Uterus (tissue), 4 donors: ENCODE measurements at places on chromosomes 7 and 10.

GRCh38 chr7:29146057-29146706 is at the start of gene CPVL:
TSS of gene CPVL (minus strand) at chr7:29146537. CDS start at chr7:29121061, 25,476 bp downstream.
- DNase-seq, result peak; percentile 53

DNA sequence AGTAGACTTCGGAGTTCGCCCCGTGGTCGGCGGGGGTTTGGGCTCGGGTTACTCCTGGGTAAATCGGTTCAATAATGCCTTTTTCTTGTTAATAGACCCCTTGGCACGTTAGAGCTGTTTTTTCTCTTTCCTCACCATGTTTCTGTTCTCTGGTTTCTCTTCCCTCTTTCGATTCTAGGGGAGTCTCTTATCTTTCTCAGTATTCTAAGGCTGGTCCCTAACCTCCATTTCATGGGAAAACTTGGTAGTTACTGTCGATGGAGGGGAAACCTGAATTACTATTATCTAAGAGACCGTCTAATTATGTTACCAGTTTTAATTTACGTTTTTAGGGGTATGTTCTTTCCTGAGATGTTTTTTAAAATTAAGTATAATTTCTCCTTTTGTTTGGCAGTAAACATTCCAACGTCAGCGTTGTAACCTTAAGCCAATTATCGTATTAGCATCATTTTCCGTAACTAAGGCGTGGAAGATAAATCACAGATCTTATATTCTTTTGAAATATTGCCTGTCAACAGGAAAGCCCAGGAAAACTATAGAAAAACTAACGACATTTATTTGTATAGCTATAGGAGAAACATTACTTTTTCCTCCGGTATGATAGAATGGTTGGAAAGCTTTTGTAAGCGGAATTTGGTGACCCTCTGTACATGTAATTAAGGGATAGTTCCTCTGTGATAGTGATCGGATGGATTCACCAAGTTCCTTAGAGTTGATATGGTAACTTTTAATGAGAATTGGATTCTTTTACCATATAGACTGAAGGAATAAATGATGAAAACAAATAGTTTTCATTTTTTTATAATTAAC is 847 bp downstream of the BTAF1 start:
- DNase-seq, result no peak

DNA sequence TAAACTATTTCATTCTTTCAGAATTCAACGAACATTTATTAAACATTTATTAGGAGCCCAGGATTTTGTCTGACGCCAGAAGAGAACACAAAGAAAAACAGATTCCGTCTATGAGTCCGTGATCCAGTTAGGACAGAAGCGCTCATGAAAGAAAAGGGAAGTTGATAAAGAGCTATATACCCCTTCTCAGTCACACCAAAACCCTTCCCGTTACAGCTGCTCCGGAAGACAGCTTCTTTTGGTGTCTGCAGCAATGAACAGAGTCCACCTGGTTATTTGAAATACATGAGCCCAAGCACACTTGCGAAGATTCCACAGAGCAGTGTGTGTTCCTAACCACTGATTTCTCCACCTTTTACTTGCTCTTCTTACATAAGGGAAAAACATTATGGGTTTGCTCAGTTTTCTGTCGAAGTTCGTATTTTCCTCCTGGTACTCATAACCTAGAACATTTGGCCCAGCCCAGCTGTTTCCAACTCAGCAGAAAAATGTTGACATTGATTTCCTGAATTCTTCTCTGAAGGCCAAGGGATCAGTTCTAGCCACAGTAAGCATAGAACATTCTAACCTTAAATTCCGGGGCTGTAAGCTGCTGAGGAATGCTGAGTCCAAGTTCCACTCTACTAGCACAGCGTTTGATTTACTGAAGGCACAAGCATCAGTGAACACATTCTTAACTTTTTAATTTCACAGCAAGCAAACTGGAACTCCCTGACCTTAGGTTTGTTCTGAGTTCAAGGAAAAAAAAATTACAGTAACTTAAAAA is 206.5 kb downstream of the SORCS1 start:
- no peak for DNase-seq

DNA sequence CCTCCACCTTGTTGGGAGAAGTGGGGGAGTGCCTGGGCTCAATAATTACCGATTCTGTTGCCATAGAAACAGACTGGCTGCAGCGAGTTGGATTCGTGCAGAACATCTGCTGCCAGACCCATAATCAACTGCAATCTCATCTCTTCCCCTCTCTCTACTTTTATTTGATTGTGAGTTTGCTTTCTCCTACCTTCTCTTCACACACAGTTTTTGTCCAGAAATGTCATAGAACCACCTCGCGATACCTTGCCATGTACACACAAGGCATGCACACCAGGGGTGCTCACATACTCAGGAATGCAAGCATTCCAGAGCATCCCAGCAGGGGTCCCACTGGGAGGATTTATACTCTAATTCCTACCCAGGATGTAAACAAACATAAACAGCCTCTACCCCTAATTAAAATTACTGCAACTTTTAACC is 262.2 kb upstream of the AOAH start:
- DNase-seq, result no peak

GRCh38 chr10:93790439-93790838 is 32.7 kb downstream of the LGI1 start:
- no peak for DNase-seq

DNA sequence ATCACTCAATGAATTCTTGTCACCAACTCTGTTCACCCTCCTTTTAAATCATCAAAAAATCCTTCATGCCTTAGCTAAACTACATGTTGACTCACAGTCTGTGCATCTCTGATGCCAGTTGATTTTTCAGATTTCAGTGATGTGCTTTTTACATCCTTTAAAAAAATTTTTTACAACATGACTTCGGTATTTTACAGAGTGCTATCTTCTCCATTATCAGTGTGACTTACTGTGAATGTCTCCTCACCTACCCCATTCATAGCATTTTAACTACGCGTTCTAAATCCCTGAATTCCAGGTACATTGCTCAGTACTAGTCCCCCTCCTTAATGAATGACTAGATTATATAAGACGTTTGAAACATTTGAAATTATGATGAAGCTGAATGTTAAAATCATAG is 98.7 kb downstream of the DNAH11 start:
- no peak for DNase-seq

DNA sequence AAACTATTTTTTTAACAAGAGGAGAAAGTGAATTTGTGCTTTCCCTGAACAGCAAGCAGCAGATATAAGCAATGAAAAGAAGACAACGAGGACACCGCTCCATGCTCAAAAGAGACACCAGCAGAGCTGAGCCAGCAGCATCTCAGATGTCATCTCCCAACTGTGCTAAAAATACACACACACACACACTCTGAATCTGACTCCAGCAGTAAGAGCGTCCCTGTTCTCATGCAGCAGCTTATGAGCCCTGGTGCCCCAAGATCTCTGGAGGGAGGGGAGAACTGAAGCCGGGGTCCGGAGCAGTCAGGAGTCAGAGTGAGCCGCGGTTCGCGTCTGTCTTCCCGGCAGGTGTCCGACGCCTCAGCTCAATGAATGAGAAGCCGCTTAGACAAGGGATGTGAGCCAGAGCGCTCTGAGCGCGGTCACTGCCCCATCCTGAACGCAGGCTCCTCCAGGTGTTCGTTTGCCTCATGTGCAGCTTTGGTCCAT is 49.2 kb downstream of the SVIL start:
- DNase-seq, result no peak

DNA sequence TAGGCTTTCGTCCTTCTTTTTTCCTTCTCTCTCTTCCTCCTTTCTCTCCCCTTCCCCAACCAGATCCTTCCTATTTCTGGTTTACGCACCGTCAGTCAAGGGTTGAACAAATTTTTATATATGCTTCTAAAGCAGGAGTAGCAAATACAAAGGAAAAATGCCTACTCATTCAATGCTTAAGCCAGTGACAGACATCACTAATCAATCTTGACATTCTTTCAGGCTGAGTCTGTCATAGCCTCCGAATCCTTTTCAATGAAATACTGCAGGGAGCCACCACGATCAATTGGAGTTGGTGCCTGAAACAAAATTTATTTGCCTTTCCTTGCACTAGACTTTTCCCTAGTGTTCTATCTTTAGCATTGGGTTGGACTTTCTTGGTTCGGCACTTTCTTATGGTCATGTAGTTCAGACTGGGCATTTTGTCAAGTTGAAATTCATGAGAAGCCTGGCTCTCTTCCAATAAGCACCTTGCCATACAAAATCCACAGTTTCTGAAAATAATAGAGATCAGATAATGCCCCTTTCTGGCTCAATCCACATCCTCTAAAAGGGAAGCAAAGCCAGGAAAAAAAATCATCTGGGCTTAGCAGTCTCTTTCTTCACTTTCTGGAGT is 239.5 kb upstream of the PLXNA4 start:
- DNase-seq, result no peak

GRCh38 chr7:82851121-82851520 is 311.6 kb downstream of the PCLO start:
- DNase-seq, result no peak

GRCh38 chr7:75885036-75885435 is 6.2 kb downstream of the RHBDD2 start:
- DNase-seq, result no peak

GRCh38 chr10:35626971-35627507 is 15.1 kb downstream of the FZD8 start:
- DNase-seq, result no peak

GRCh38 chr7:140232957-140233917 is 56.5 kb upstream of the KDM7A start:
- DNase-seq, result no peak

DNA sequence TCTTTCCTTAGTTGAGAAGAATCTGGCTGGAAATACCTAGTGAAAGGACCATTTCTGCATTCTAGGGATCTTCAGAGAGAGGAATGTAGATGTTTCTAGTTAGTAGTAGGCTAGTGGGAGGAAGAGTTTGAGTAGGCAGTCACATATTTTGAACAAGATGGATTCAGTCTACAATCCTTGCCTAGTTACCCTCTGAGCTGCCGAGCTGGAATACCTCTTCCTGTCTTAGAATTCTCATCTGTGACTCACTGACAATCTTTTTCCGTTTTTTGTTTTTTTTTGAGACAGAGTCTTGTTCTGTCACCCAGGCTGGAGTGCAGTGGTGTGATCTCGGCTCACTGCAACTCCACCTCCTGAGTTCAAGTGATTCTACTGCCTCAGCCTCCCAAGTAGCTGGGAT is 30.7 kb upstream of the PLPP4 start:
- DNase-seq, result no peak

DNA sequence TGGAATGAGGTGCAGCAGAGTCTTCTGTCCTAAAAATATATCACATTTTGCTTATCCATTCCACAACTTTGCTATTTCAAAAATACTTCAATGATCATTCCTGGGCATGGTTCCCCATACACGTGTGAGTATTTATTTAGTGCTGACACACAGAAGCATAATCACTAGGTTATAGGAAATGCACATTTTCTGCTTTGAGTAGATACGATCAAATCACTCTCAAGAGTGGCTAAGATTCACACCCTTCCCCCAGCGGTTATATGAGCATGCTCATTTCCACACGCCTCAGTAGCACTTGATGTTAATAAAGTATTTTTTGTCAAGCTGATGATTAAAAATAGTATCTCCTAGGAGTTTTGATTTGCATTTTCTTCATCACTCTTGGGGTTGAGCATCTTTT is 93.5 kb upstream of the LRRC4 start:
- no peak for DNase-seq

- DNase-seq, result no peak
Observed at GRCh38 chr7:3028071-3028757, 15.5 kb downstream of the CARD11 start.

GRCh38 chr10:70032667-70033289 is 19.9 kb upstream of the MACROH2A2 start:
- DNase-seq, result no peak

GRCh38 chr10:48890888-48891850 is 48.5 kb downstream of the LRRC18 start:
- DNase-seq, result no peak

DNA sequence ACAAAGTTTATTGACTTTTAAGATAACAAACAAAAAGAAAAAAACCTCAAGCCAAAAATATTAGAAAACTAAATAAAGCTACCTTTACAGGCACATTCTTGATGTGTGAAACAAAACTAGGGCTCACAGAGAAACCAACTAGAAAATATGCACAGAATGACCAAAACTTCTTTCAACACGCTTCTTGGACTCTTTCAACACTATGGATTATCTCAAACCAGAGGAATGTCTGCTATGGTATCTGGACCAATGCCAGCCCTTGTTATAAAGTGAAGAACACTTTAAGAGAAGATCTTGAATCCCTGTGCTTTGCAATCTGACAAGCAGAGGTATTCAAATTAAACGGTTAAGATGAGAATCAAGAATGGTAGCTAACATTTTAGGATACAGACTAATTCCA is 76.6 kb downstream of the DNAJC1 start:
- no peak for DNase-seq

GRCh38 chr7:158843771-158844170 is 12.6 kb upstream of the DYNC2I1 start:
- no peak for DNase-seq

GRCh38 chr7:94133460-94133859 is 129.3 kb upstream of the BET1 start:
- no peak for DNase-seq

DNA sequence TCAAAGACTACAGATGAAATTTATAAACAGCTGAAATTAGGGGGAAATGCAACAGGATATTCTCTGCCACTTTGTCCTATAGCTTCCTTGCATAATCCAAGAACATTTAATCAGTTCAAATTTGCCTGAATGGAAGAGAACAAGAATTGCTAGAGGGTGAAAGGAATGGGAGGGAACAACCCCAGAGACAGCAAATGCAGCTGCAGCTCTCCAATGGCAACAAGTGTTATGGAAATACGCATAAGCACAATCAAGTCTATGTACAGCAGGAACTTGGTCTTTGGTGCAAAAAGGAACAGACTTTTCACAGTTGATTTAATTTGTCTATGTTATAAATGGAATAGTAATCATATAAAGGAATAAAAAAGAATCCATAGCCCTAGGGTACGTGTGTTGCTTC is 269.0 kb upstream of the ETV1 start:
- DNase-seq, result no peak
